ENCODE measurements at places on chromosomes 6 and 20.
A peak's percentile ranks its signal among the peaks of the same experiment; 100 is the strongest.

DNA sequence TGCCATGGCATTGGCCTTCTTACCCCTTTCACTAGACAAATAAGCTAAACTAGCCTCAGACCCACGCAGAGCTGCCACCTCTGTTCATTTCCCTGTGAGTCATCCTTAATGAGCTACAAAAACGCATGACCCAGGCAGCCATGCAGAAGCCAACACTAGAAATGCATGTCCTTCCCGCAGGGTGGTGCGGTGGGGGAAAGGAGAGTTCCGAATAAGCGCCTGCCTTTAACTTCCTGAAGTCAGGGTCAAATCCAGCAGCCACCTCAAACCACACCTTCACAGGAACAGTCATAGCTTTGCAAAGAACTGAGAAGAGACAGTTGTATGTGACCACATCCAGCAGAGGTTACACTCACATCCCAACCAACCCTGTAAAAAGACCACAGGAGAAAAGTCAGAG, 40.4 kb downstream of the IRF4 start:
- DNase-seq = no peak

GRCh38 chr20:59160389-59161115, 3.1 kb upstream of the ZNF831 start:
- DNase-seq = no peak

DNA sequence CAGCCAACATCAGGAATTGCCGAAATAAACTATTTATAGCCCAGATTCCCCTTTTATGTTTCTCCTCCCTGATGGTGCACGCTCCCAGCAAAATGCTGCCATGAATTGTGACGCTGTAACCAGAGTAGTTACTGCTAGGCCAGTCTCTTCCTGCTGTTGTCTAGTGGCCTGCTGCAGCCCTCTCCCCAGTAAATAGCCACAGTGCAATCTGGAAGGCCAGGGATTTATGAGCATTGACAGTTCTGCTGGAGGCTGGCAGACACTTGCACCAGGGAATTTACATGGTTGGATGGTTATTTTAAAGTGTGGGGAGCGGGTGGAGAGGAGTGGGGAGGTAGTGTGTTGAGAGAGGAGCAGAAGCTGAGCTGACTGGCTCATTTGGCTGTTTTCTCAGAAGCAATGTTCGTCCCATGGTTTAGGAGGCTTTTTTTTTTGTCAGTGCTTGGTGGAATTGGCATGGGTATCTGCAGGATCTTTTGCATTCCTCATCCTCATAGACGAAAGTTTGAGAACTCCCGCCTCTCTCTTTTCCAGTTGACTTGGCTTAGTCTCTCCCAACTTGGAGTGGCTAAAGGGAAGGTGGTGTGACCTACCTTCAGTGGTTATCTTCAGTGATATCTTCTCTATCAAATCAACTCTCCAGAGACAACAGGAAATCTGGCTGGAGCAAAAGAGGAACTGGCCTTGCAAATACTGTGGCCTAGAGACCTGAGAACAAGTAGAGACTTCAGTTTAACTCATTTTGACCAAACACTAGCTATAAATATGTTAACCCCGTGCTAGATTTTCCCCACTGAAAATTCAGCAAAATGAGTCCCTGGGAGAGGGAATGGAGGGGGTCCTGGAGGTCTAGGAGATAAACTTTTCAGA, 99.3 kb upstream of the VSTM2L start:
- DNase-seq = peak; percentile 15

GRCh38 chr20:8213270-8213669, 81.2 kb downstream of the PLCB1 start:
- DNase-seq = no peak

GRCh38 chr6:149924933-149925252, 2.0 kb upstream of the RAET1G start:
- no peak for DNase-seq

DNA sequence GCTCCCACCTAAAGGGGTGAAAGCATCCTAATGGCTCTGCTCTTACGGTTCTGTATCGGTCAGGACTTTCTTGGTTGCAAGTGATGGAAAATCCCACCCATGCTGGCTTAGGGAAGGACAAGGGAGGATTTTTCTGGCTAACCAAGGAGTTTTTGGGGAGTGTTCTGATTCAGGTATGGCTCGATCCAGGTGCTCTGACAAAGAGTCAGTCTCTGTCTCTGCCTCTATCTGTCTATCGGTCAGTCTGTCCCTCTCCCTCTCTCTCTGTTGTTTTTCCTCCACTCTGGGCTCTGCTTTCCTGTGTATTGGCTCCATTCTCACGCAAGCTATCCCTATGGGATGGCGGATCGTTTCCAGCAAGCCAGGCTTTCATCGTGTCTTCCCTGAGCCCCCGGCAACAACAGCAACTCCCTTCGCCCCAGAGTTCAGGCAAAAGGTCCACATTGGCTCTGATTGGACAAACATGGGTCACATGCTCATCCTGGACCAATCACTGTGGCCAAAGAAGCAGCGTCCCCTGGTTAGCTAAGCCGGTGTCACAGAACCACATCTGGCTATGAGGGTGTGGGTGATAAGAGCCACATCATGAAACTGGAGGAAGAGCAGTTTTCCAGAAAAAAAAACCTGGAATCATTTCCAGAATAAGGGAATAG, 160.3 kb downstream of the BMP7 start:
- no peak for DNase-seq

GRCh38 chr20:5279661-5280060, 37.1 kb downstream of the PROKR2 start:
- no peak for DNase-seq

- no peak for DNase-seq
These were observed 153.3 kb downstream of the QRSL1 start for GRCh38 chr6:106782536-106783285.

Data from bone marrow (tissue), 2 donors.